Activated CD4-positive, alpha-beta T cell treated with anti-CD3 and anti-CD28 coated beads, Interleukin-10, Interleukin-2, amounts not matched to agents 100 ng/mL and 50 ng/mL, durations not matched to agents 16 hours and 8 hours (primary cell): ENCODE measurements at places on chromosomes 13 and 19.
A peak's percentile ranks its signal among the peaks of the same experiment; 100 is the strongest.

GRCh38 chr19:45450012-45450333, 17.8 kb upstream of the FOSB start:
- DNase-seq = peak; percentile 73

GRCh38 chr13:60654415-60654814, 257.4 kb downstream of the TDRD3 start:
- DNase-seq = no peak

GRCh38 chr13:102566513-102566912, 30.3 kb upstream of the TPP2 start:
- DNase-seq = no peak

DNA sequence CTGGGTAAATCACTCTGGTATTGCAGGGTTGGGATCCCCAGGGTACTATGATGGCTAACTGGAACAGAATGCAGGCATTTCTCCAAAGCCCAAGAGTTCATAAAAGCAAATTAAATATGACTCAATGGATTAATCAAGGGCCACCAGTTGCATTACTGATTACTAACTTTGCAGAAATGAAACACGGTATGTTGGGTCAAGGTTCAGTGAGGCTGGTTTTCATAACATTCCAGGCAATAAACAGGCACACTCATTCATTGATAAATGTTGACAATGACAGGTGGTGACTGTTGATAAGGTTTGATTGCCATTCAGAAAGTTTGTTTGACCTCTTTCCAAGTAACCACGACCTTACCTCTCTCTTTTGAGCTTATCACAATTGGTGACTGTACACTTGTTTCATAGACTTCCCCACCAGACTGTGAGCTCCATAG, 506 bp upstream of the AP1M1 start:
- DNase-seq = no peak

DNA sequence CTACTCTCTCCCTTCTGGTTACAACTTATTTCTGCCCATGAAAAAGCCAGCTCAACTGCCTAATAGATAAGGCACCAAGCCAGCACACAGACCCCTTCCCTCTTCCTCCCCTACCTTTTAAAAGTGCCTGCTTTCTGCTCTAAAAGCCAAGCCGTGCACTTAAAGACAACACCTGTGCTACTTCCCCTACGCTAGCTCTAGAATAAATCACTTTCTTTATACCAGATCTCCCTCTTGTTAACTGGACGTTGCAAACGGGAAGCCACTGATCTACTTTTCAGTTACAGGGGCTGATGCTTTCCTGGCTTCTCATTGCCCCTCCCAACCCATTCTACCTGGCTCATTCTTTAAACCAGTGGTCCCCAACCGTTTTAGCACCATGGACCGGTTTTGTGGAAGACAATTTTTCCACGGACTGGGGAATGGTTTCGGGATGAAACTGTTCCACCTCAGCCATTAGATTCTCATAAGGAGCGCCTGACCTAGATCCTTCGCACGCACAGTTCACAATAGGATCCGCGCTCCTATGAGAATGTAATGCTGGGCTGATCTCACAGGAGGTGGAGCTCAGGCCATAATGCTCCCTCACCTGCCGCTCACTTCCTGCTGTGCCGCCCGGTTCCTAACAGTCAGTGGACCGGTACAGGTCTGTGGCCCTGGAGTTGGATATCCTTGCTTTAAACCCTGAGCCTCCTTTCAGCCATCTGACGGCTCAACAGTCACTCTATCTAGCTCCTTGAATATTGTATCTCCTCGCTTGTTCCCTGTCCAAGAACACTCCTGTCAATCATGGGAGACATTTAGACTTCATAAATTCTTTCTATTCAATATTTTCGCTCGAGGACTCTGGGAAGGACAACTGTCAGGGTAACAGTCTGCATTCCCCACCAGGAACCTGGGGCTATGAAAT, 841 bp upstream of the ZNF223 start:
- no peak for DNase-seq

DNA sequence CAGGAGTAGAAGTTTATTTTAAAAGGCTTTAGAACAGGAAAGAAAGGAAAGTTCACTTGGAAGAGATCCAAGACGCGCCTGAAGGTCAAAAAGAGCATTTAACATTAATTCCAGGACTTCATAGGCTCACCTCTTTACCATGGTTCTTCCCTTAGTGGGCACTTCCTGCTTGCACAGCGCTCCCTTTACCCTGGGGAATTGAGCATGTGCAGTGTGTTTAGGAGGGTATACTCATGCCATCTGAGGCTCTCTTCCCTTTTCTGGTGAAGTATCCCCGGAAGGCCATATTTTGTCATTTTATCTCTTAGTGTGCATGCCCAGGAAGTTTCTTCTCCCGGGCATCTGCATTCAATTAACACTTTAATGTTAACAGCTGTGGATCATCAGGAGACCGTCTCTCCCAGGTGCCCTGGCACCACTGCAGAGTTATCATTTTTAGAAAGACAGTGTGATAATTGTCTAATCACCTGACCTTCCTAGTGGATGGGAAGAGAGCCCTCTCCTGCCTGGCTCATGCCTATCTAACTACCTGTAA, 66.1 kb upstream of the ABCC4 start:
- no peak for DNase-seq

- no peak for DNase-seq
These were observed 52.5 kb downstream of the STK24 start for GRCh38 chr13:98524391-98524790.

- DNase-seq = no peak
These were observed 72.2 kb downstream of the ATP11A start for GRCh38 chr13:112761701-112762689.

- DNase-seq = no peak
These were observed 94.3 kb upstream of the USP29 start for GRCh38 chr19:57025491-57025890.

- DNase-seq = no peak
These were observed 5.3 kb downstream of the DMAC2 start for GRCh38 chr19:41434450-41434849.

GRCh38 chr19:53980539-53981375, 10.7 kb upstream of the CACNG6 start:
- DNase-seq = no peak

GRCh38 chr13:23696610-23697009, 126.4 kb downstream of the TNFRSF19 start:
- no peak for DNase-seq

GRCh38 chr13:93577105-93577504, 350.5 kb downstream of the GPC6 start:
- no peak for DNase-seq

GRCh38 chr19:55097864-55098715, 19.3 kb downstream of the PPP1R12C start:
- no peak for DNase-seq

DNA sequence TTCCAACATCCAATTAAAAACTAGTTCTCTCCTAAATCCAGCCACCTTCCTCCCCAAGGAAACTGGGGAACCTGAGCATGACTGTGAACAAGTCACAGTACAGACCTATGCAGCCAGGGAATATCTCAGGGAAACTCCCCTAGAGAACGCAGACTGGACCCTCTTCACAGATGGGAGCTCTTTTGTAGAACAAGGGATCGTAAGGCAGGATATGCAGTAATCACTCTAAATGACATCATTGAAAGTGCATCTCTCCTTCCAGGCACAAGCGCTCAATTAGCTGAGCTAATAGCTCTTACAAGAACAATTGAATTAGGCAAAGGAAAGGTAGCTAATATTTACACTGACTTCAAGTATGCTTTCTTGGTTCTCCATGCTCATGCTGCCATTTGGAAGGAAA, 1331.7 kb downstream of the UQCRFS1 start:
- no peak for DNase-seq

GRCh38 chr19:43983544-43983911, 460 bp upstream of the ZNF155 start:
- DNase-seq = no peak

DNA sequence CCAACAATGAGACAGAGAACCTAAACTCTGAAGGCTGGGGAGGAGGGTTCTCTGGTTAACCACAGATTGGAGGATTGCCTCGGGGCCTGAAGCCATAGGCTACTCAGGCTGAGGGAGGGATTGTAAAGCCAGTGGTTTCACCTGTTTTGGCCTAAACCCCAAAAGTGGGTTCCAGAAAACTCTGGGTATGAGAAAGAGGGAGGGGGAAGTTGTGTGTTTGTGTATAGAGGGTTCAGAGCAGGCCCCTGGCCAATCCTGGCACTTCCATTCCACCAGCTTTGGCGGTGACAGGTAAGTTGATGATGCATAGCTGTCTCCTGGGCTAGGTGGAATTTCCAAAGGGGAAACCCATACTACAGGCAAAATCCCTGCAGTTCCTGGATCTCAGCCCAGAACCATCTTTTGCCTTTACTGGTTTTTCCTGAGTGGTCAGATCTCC, 13.5 kb upstream of the CCDC97 start:
- no peak for DNase-seq

- peak; percentile 0 for DNase-seq
These were observed 1468.6 kb upstream of the SLC10A2 start for GRCh38 chr13:104534847-104535246.

DNA sequence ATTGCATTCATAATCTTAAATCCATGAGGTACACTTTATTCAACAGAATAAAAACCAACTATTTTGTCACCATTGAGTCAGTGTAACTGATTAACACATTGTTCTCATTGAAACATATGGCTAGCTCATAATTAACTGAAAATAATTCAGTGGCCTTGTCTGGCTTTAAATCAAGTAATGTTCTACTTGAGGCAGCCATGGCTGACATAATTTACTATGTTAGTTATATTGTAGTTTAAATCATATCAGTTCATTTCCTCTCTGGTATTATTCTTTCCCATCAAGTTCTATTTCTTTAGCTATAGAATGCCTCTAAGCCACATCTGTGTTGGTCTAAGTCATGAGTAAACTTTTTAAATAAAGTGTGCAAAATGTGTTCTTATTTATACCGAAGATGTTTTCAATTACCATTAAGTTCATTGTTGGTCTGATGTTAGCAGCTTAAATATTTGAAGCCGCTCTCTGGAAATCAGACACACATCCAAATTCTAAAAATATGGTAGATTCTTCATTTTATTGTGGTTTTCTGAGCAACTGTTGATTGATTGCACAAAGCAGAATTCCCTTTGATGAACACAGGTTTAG, 393.7 kb downstream of the GPC6 start:
- no peak for DNase-seq

DNA sequence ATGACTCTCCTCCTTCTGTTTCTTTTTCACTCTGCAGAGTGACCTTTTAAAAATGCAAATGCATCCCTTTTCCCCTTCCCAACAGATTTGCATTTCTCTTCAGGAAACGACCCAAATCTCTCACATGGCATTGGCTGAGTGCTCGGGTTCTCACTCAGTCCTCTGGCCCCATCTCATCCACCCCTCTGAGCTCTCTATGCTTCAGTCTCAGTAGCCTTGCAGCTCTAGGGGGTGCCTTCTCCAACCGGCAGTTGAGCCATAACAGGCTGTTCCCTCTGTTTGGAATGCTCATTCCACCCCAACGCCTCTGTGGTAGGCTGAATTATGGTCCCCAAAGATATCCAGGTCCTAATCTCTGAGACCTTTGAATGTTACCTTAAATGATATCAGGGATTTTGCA, 78.2 kb downstream of the AKAP11 start:
- DNase-seq = no peak

- DNase-seq = no peak
These were observed 6.5 kb downstream of the TNFSF13B start for GRCh38 chr13:108276060-108276459.

DNA sequence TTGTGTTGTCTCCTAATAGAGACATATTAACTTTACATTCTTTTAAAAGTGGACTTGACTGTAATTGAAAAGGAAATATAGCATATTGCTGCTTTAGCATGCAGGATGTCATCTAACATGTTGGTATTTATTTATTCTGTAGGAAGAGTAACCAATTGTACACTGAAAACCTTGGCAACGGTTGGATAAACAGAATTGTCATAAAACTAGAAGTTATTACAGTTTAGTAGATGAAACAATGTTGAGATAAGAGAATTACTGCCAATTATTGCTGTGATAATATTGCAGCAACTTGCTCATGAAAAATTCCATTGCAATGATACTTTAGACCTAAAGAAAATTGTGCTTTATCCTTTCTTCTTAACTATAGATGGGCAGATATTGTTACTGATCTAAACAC, 7.6 kb upstream of the ERCC5 start:
- no peak for DNase-seq

DNA sequence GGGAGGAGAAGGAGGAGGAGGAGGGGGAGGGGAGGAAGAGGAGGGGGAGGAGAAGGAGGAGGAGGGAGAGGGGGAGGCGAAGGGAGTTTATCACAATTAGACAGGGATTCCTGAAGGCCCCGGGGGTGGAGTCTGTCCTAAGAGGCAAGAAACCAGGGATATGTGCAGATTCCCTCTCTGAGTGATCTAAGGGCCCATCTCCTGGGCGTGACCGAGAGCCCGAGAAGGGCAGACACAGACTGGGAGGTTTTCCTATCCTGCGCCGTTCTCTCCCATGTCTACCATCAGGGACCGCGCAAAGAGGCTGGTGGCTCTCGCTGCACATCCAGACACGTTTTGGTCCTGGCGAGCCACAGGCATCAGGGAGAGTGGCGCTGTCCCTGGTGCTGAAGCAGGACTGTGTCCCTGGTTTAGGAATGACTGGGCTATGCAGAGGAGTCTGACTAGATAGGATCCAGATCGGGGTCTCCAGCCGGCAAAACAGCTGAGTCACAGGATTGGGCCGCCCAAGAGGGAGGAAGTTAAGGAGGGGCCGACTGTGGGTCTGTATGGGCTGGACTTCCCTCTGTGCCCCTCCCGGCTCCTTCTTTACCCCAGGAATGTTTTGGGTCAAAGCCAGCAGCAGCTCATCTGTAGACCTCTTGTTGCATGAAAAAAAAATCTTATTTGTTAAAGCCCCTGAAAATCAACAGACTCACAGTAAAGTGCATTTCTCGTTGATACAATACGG, 17.9 kb upstream of the ZNF175 start:
- DNase-seq = peak; percentile 26

DNA sequence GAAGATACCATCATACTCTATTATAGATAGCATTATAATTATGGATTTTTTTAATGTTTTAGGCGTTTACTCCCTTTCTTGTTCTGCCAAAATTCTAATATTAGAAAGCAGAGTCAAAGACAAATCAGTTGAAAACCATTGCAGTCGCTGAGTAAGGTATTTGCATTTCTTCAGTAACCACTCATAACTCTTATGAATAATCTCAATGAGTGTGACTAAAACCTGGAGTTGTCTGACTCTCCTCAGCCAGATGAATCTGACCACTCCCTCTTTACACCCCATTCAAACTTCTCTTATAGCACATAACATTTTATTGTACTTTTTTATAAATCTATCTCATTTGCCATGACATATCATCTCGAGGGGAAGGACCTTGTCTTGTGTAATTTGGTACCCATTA, 1006.5 kb downstream of the DIAPH3 start:
- DNase-seq = peak; percentile 2
